ENCODE measurements at places on chromosomes 3 and 15. TPM values are rescaled to one million over a fixed set of nuclear protein-coding genes. Genes with fewer than 3 reads are reported as not detected.

- no peak for DNase-seq
Observed at GRCh38 chr3:155416500-155417118, 123.1 kb upstream of the STRIT1 start.

DNA sequence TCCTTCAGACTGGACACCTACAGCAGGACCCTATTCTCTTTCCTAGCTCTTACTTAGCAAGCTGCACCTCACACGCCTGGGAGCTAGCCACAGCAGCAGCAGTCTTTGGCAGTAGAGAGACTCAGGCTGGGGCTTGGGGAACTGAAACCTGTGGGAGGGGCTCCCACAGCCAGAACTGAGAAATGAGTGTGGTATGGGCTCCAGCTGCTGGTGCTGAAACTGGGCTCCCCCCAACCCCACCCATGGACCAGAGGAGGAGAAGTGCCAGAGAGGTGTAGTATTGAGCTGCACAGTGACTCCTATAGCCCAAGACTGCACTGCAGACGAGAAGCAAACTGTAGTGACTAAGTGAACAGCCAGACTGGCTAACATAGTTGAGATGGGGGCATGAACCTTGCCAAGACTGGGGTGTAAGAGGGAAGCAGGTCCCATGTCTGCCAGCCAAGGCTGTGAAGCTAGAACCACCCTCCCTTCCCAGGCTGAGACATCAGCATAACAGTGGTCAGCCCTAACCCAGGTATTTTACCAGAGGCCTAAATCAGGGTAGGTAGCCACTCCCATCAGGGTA lies 62.5 kb downstream of the MYO5A start:
- DNase-seq, result peak; percentile 40

DNA sequence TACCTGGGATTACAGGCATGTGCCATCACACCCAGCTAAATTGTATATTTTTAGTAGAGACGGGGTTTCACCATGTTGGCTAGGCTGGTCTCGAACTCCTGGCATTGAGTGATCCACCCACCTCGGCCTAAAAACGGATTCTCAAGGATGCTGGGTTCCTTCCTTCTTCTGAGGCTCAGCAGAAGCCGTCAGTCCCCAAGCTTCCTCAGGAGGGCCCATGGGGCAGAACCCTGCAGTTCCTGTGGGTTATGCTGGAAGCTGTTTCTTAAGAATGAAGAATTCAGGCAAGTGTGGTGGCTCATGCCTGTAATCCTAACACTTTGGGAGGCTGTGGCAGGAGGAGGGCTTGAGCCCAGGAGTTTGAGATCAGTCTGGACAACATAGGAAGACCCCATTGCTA lies 29.0 kb upstream of the ZNF710 start:
- no peak for DNase-seq

GRCh38 chr3:177338697-177339219 lies 141.5 kb upstream of the TBL1XR1 start:
- peak; percentile 56 for DNase-seq

GRCh38 chr15:68256675-68257450 lies 20.7 kb upstream of the FEM1B start:
- peak; percentile 94 for DNase-seq

The SELENOT gene
- 324 TPM for total RNA-seq

DNA sequence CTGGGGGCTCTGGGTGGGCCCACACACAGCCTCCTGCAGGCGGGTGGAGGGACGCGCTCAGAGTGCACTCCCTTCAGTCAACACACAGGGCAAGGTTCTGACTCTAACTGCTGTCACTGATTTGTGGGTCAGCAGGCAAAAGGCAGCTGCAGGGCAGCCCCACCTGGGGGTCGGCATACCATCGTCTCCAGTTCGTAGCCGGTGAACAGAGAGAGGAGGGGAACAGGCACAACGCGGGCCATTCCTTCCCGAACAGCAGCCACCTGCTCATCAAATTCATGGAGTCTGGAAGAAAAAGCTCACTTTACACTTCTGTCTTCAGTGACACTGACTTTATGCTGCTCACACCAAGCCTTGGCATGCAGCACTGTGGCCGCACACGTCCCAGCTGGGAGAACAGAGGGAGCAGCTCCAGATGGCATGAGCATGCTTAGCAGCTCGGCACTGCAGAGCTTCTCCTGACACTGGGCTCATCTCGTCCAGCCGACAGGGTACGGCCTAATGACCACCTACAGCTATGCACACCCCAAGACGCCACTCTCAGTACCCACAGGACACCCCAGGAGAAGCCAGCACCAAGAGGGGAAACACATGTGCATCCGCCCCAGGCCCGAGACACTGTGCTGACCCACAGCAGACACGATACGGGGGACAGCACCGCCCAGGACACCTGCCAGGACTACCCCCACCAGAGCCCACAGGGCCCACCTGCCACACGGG lies 14.4 kb upstream of the OCA2 start:
- DNase-seq, result no peak

GRCh38 chr3:146550743-146551510 lies 6.5 kb upstream of the PLSCR1 start:
- no peak for DNase-seq

The PFKFB4 gene
- total RNA-seq, result 9.6 TPM

Data from stomach (tissue), 19 donors.